CD4-positive, alpha-beta T cell treated with Interleukin-17A for 4 hours (primary cell): ENCODE measurements at places on chromosomes 4 and X.

- DNase-seq: no peak
Observed at GRCh38 chr4:82601242-82602015, 39.6 kb upstream of the TMEM150C start.

GRCh38 chr4:137614491-137614890 is 82.2 kb upstream of the PCDH18 start:
- no peak for DNase-seq

GRCh38 chrX:148371291-148371690 is 129.1 kb upstream of the AFF2 start:
- DNase-seq: no peak

DNA sequence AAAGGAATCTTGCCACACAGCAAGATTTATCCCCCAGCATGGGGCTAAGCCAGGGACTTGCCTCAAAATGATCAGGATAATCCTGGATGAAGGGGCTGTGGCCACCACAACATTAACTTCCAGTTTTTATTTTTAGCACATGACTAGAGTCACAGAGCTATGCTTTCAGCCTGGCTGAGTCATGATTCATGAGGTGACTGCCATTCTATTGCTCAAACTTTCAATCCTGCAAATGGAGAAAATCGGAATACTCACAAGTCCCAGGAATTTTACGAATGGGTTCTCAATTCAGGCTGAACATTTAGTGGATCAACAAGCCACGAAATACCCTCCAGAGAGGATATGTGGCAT is 70.7 kb upstream of the HPGD start:
- no peak for DNase-seq
